OCI-M1 (cell line): ENCODE measurements at places on chromosomes 16 and 17.

DNA sequence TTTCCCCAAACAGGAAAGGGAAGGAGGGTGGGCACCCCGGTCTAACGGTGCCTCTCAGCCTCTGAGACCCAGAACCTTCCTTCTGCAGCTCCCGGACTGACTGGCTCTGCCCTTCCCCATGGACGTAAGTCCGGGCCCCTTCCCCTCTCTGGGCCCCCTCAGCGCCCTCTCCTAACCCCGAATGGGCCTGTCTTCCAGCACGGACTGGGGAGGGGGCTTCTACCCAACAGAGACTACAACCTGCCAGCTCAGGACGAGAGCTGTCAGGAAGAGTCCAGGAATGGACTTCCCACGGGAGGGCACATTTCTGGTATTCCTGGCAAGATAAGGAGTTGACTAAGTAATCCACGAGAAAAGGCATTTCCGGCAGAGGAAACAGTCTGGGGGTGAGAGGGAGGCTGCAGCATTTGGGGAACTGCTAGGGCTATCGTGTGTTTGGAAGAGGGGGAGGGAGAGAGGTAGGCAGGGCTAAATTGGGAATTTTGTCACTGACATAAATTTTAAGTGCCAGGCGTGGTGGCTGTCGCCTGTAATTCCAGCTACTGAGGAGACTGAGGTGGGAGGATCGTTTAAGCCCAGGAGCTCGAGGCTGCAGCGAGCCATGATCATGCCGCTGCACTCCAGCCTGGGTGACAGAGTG, 12.1 kb upstream of the ALDOA start:
- peak; percentile 47 for DNase-seq

DNA sequence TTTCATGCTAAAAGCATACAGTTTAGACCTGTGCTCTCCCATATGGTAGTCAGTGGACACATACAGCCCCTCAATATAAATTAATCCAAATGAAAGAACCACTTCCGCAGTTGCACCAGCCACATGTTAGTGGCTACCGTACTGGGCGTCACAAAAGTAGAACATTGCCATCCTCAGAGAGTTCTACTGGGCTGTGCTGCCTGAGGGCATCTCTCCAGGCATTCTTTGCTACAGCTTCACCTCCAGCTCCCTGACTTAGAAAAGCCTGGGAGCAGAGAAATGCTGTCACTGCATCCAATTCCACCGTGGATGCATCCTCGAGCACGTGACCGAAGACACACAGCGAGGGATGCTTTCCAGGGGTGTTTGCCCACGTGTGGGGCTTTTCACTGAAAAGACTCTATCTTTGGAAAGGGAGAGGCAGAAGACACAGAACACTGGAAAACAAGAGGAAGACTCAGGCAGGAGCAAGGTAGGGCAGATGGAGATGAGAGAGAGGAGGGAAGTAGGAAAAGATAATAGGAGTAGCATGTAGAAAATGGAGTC, 86.4 kb downstream of the GAS7 start:
- DNase-seq: no peak

DNA sequence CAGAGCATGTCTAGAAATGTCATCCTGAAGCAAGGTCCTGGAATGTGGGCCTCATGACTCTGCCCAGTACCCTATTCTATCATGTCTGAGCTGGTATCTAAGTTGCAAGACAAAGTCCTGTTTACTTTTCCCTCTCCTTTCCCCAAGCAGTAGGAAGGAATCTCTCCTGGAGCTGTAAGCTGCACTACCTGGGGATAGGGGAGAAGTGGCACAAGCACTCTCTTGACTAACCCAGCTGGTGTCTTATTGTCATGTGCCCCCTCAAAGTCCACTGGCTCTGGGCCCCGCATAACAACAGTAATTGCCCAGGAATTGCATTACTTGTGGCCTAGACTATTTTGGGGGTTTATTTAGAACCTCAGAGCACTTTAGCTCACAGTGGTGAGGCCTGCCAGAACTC, 1366.3 kb upstream of the GOT2 start:
- DNase-seq: no peak

DNA sequence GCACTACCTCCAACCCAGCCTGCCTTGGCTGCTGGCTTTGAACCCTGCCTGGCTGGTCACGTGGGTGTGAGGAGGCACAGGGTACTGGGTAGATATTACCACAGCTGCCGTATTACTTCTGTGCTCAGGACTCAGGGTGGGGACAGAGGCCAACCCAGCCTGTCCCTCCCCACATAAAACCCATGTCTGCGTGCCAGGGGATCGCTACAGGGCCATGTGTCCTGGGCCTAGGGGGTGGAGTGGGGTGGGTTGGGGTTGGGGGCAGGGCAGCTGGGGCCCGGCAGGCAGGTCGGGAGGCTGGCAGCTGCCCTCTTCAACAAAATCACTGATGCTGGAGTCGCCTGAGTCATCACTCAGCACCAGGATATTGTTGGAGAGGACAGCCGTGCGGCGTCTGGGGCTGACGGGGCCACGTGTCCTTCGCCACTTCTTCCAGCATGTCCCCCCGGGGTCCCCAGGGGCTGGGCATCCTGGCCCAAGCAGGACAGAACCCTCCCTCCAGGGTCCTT, 39.7 kb upstream of the PVALEF start:
- no peak for DNase-seq

DNA sequence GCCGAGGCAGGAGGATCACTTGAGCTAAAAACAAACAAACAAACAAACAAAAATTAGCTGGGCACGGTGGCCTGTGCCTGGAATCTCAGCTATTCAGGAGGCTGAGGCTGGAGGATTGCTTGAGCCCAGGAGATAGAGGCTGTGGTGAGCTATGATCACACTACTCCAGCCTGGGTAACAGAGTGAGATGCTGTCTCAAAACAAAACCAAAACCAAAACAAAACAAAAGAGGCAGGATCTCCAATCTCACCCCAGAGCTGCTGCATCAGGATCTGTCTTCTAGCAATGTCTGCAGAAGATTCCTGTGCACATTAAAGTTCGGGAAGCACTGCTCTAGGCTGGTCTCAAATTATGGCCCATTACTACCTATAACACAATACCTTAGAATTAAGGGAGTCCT, 43.1 kb downstream of the MAP2K6 start:
- DNase-seq: no peak

DNA sequence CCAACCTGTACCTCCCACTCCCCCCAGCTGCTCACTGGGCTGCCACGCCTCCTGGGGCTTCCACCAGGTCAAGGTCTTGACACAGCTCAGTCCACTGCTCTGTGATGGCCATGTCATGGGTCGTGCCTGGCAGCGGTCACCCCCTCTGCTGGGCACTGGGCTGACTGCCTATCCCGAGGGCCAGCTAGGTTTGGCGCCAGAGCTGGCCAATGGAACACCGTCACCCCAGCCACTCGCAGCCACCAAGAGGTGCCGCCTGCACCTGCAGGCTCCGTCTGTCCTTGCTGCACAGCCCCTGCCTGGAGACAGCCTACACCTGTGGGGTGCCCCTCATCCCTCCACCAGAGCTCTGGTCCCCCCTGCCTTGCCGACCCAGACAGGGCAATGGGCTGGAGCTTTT, 4.5 kb upstream of the RAB40C start:
- DNase-seq: no peak

DNA sequence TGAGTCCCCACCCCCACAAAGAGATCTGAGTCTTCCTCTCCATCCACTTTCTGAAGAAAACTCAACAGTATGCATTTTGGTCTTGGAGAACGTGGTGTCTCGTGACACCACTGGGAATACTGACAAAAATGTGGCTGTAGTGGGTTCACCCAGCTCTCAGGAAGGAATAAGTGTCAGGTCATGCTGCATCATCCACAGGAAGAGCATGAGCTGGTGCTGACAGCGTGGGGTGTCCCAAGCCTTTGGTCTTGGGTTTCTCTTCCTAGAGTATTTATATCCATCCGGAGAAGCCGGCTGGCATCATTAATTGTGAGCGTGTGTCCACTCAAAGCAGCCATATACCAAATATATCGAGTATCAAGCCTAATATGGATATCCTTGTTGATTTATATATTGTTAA, 55.9 kb downstream of the C17orf67 start:
- DNase-seq: no peak
